ENCODE measurements at places on chromosomes 11 and 22. TPM values are rescaled to one million over a fixed set of nuclear protein-coding genes. Genes with fewer than 3 reads are reported as not detected.

DNA sequence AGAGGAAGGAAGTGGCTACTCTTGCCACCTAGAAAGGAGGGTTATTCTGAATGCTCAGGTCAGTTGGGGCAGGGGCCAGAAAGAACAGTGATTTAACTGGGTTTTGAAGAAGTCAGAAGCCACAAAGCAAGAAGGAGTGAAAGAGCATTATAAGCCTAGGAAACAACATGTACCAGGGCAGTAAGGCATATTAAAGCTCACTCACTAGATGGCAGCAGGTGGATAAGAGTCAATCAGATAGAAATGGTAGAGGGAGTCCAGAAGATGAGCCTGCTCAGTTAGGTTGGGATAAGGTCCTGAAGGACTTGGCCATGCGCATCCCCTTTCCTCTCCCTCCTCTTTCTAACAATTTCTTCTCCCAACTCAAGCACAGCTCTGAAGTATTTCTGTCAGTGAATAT, 22.0 kb upstream of the PATE1 start:
- no peak for DNase-seq
- no peaks in the 10 kb centered on the region for H3K27me3 ChIP-seq
- H3K27ac ChIP-seq: no peak overlapping the region
- H3K4me1 ChIP-seq: no peaks in the 10 kb centered on the region

DNA sequence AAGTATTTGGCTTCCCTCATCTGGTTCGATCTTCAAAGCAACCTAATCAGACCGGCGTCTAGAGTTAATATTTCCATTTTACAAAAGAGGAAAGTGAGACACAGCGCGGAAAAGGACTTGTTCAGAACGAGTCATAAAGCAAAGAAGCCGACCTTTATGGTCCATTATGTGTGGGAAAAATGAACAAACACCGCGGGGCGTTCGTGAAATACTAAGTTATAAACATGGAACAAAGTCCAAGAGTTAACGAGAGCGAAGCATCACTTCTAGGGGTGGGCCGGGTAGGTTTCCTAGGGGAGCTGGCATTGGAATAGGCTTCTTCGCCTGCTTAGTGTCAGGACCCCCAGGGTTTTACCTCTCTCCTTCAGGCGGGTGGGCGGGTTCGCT, 575 bp downstream of the DUSP18 start:
- no peak for DNase-seq
- peaks cover 16% of the 10 kb centered on the region for H3K36me3 ChIP-seq
- H3K4me3 ChIP-seq: peak overlapping the region; percentile 29
- peaks cover 19% of the 10 kb centered on the region for H3K4me1 ChIP-seq
- peak overlapping the region; percentile 50 for H3K27ac ChIP-seq

- H3K4me1 ChIP-seq: peaks cover 19% of the 10 kb centered on the region
- peak overlapping the region; percentile 69 for H3K27ac ChIP-seq
Observed at GRCh38 chr11:2911785-2912391, 17.3 kb downstream of the PHLDA2 start.

GRCh38 chr22:48520207-48520606, 1307.5 kb downstream of the BRD1 start:
- no peaks in the 10 kb centered on the region for H3K27me3 ChIP-seq
- no peaks in the 10 kb centered on the region for H3K4me1 ChIP-seq
- H3K36me3 ChIP-seq: no peaks in the 10 kb centered on the region
- H3K27ac ChIP-seq: no peak overlapping the region

GRCh38 chr22:42062506-42063170, 8.0 kb downstream of the NAGA start:
- no peak for DNase-seq
- no peak overlapping the region for H3K4me3 ChIP-seq
- no peak overlapping the region for H3K27ac ChIP-seq
- no peaks in the 10 kb centered on the region for H3K4me1 ChIP-seq
- peaks cover 90% of the 10 kb centered on the region for H3K36me3 ChIP-seq

- no peak for DNase-seq
- H3K27ac ChIP-seq: no peak overlapping the region
- H3K27me3 ChIP-seq: no peaks in the 10 kb centered on the region
- H3K36me3 ChIP-seq: no peaks in the 10 kb centered on the region
- H3K4me3 ChIP-seq: no peak overlapping the region
Observed at GRCh38 chr11:62034036-62034338, 66.6 kb upstream of the FTH1 start.

GRCh38 chr11:111976119-111976766, 39.1 kb downstream of the DIXDC1 start:
- H3K36me3 ChIP-seq: no peaks in the 10 kb centered on the region
- peak overlapping the region; percentile 70 for H3K4me3 ChIP-seq
- peak overlapping the region; percentile 63 for H3K27ac ChIP-seq
- peaks cover 22% of the 10 kb centered on the region for H3K4me1 ChIP-seq
- H3K27me3 ChIP-seq: no peaks in the 10 kb centered on the region

DNA sequence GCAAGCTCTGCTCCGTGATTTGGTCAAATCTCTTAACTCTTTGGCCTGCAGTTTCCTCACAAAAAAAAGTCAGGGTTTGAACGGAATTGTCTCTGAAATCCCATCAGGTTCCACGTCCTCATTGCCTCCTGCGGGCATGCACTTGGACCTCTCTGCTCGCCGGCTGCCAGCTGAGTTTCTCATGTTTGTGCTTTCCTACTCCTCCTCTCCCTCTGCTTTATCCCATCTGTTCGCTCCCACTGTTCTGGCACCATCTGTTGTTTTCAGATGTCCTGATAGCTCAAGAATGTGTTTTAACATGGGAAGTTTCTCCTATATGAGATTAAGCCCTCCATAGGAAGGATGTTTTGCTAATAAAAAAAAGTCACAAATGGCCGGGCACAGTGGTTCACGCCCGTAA, 49.4 kb upstream of the ARHGAP42 start:
- H3K36me3 ChIP-seq: no peaks in the 10 kb centered on the region
- no peak for DNase-seq
- H3K4me3 ChIP-seq: no peak overlapping the region
- no peaks in the 10 kb centered on the region for H3K27me3 ChIP-seq

DNA sequence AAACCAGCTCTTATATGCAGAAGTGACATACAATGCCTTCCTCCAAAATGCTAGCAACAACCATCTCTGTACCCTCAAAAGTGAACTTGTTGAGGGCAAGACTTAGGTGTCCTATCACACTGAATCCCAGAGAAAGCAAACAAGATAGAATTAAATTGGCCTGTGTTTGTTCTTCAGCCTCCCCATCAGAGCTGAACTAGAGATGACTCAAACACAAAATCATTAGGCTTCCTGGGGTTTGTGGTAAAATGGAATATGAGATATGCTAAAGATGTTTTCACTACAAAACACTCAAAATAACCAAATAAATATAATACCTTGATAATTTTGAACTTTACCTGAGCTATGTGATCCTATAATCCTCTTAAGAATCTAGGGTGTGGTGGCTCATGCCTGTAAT, 31.6 kb downstream of the ZNF214 start:
- no peak overlapping the region for H3K4me3 ChIP-seq
- no peak for DNase-seq
- no peak overlapping the region for H3K27ac ChIP-seq
- no peaks in the 10 kb centered on the region for H3K4me1 ChIP-seq
- no peaks in the 10 kb centered on the region for H3K27me3 ChIP-seq

DNA sequence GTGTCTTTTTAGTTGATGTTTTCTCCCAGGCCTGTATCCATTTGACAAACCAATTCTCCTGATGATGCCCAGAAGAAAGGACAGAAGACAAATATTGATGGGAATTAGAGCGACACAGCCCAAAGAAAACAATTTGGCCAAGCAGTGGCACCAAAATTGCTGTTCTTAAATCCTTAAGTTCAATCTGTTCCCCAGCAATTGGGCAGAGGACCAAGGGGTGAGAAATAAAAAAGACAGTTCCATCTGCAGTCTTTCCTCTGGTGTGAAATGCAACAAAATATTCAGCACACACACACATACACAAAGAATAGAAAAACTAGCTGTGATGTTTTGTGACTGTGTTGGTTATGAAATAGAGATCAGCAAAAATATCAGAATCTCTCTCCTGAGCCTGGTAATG, 38.0 kb upstream of the ASPHD2 start:
- no peak for DNase-seq
- no peaks in the 10 kb centered on the region for H3K4me1 ChIP-seq
- H3K27me3 ChIP-seq: no peaks in the 10 kb centered on the region
- H3K36me3 ChIP-seq: no peaks in the 10 kb centered on the region
- no peak overlapping the region for H3K27ac ChIP-seq

- peaks cover 26% of the 10 kb centered on the region for H3K36me3 ChIP-seq
- peak; percentile 65 for DNase-seq
- H3K4me1 ChIP-seq: peaks cover 34% of the 10 kb centered on the region
- no peak overlapping the region for H3K4me3 ChIP-seq
Observed at GRCh38 chr22:28801845-28802594, 1.7 kb upstream of the XBP1 start.

GRCh38 chr22:19066531-19067271, 55.5 kb downstream of the DGCR2 start:
- H3K4me3 ChIP-seq: no peak overlapping the region
- DNase-seq: no peak
- no peak overlapping the region for H3K27ac ChIP-seq
- H3K27me3 ChIP-seq: no peaks in the 10 kb centered on the region

DNA sequence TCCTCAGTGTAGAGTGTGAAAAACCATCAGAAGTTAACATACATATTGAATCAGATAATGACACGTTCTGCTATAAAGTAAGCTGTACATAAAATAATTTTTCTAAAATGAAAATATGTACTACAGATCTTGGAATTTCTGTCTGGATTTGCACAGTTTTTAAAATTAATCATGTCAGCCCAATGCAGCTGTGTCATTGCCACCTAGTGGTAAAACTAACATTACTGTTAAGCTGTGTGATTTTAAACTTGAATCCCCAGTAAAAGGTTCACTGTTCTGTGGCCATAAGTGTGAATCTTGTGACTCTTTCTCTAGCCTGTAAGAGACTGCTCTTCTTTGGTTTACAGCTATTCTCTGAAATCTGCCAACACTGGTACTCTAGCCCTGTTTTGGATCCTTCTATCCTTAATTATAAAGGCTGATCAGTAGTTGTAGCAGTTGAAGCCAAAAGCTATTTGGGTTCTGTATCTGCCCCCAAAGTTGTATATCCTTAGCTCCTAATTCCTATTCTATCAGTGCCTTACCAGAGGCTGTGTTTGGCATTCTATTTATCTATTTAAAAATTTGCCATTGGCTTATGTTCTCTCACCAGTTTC, 4.0 kb downstream of the JRKL start:
- H3K27me3 ChIP-seq: no peaks in the 10 kb centered on the region
- no peak for DNase-seq
- H3K4me3 ChIP-seq: no peak overlapping the region
- peaks cover 16% of the 10 kb centered on the region for H3K4me1 ChIP-seq
- no peaks in the 10 kb centered on the region for H3K36me3 ChIP-seq

DNA sequence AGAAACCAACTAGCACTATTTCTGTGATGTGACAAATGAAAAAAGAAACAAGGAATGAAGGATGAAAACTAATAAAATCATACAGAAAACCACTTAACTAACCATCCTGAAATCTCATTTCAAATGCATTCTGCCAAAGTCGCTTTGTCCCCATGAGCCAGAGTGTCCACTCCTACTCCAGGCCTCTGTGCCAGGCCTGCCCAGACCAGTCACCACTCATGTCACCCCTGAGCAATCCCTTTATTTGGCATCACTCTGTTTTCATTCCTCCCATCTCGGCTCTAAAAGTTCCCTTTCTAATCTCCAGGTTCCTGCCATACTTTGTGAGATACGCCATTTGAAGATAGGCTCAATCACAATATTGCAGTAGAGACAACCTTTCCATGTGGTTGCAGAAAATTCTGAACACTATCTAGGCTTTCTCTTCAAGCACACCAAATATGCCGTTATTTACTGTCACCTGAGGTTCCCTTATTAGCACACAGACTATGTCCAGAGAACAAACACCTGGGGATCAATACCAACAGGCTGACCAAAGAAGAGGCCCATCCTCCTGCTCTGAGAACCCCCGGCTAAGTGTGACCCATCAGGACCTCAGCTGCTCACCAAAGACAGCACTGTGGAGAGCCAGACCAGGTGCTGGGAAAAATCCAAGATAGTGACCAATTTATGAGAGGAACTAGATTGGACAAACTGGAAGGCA, 202.4 kb downstream of the LARGE1 start:
- H3K36me3 ChIP-seq: no peaks in the 10 kb centered on the region
- H3K4me1 ChIP-seq: no peaks in the 10 kb centered on the region
- no peak overlapping the region for H3K4me3 ChIP-seq
- no peak for DNase-seq
- no peaks in the 10 kb centered on the region for H3K27me3 ChIP-seq

GRCh38 chr11:110160016-110160415, 66.8 kb downstream of the ZC3H12C start:
- DNase-seq: no peak
- H3K4me3 ChIP-seq: no peak overlapping the region
- H3K4me1 ChIP-seq: no peaks in the 10 kb centered on the region
- peaks cover 60% of the 10 kb centered on the region for H3K36me3 ChIP-seq
- no peak overlapping the region for H3K27ac ChIP-seq

DNA sequence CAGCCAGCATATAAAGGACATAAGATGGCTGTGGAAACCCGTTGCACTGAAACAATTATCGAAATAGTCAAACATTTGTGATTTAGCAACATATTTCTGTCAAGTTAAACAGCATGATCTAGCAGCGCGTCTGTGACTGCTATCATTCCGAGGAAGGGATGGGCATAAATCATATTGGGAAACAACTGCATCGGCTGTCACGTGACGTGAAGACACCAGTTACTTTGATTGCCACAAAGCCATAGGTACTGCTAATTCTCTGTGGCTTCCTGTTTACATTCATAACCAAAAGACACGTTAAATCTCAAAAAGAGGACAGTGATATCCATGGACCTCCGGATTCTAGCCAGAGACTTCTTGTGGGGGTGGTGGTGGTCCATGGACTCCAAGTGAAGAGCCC, 87.8 kb downstream of the CACNA1I start:
- no peak overlapping the region for H3K4me3 ChIP-seq
- no peaks in the 10 kb centered on the region for H3K36me3 ChIP-seq
- peaks cover 2% of the 10 kb centered on the region for H3K27me3 ChIP-seq
- H3K27ac ChIP-seq: no peak overlapping the region
- DNase-seq: no peak

DNA sequence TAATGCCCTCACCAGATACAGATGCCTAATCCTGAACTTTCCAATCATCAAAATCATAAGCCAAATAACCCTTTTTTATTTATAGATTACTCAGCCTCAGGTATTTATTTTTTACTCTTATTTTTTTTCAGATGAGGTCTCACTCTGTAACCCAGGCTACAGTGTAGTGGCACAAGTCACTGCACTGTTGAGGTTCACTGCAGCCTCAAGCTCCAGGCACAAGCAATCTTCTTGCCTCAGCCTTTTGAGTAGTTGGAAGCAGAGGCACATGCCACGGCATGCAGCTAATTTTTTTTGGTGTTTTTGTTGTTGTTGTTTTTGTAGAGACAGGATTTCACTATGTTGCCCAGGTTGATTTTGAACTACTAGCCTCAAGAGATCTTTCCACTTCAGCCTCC, 49.5 kb downstream of the TTC28 start:
- H3K27ac ChIP-seq: no peak overlapping the region
- no peaks in the 10 kb centered on the region for H3K4me1 ChIP-seq
- no peaks in the 10 kb centered on the region for H3K36me3 ChIP-seq

DHCR7 gene
- total RNA-seq: 45.6 TPM

VSIG10L2 gene
- total RNA-seq: not detected

SLC17A6 gene
- total RNA-seq: not detected

LRP4 gene
- total RNA-seq: 8.8 TPM

OR5A1 gene
- not detected for total RNA-seq

KDM4E gene
- not detected for total RNA-seq

Data from upper lobe of left lung (tissue), 6 donors.